Stimulated activated CD4-positive, alpha-beta T cell treated with anti-CD3 and anti-CD28 coated beads, TNF-alpha, amount 100 ng/mL, for 24 hours (primary cell): ENCODE measurements at places on chromosomes 5 and 9.

DNA sequence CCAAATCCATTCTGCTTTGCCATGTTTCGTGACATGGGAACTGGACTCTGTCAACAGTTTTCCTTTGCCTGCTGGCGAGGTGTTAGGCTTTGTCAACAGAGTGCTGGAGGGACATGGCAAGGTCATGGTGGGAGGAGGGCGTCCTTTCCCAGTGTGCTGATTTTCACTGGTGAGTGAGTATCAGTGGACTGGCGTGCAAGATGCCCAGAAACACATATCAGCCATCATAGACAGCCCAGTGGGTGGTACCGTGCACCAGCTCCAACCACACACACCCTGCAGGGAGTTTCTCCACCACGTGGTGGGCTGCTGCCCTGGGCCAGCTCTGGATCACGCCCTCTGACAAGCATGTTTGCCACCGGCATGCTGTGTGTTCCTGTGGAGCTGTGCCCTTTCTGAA is 50.0 kb upstream of the ABL1 start:
- no peak for DNase-seq

DNA sequence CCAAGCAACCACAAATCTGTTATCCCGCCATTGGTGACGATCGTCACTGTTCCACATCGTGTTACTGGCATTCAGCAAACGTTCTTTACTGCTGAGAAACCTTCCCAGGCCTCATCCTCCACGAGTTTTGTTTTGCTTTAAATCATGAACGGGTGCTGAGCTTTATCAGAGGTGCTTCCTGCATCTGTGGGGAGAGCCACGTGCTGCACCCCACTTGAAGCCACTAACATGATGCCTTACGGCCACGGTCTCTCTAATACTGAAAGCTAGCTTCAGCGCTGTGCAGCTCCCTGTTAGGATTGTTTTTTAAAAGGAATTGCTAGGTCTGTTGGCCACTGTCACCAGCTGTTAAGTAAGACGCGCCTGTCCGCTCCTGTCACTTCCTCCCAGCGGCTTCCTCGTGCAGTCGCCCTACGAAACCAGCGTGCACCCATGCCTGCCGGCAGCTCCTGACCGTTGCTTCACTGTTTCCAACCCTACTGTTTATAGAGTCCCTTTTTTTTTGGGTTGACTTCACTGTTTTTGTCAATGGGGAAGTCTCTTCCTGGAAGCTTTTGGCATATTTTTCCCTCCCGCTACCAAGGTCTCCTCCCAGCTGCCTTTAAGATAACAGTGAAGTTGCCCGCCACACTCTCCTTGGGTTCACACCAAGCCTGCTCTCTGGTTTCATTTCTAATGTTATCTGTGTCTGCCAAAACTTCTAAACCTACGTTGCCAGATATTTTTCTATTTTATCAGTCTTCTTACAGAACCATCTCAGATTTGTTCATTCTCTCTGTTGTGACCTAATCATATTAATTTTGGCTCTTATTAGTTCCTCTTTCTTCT is 20.3 kb downstream of the LPCAT1 start:
- no peak for DNase-seq

- no peak for DNase-seq
These were observed 28.0 kb upstream of the FAM240B start for GRCh38 chr9:38747941-38748340.

GRCh38 chr9:114339130-114339908 is 9.7 kb downstream of the ORM2 start:
- peak; percentile 20 for DNase-seq

DNA sequence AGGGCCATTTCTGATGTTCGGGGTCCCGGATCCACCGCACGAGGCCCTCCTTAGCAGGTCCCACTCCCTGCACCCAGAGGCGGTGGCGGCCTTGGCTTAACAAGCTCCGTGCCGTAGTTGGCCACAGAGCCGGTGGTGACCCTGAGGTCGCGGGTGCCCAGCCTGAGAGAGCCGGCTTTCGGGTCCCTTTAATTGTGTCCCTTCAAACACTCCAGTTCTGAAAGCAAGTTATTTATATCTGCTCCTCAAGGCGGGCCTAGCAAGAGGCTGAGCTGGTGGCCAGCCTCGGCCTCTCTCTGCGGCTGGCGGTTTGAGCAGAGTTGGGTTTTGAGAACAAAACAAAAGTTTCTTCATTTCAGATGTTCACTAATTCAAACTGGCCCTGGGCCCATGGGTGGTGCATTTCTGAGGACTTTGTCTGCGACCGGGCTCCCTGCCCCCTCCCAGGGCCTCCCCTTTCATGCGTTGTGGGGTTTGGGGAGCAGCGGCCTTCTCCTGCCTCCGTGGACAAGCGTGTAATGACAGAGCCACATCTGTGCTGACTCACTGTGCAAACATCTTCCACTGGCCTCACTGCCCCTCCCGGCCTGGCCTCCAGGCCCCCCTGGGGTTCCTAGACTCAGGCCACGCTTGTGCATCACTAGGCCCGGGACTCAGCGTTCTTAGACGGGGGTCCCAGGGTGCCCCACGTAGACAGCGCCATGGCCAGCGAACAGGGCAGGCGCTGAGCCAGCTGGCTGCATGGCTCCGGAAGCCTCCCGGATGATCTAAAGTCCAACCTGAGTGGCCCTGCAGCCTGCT is 49.4 kb upstream of the COL5A1 start:
- no peak for DNase-seq

DNA sequence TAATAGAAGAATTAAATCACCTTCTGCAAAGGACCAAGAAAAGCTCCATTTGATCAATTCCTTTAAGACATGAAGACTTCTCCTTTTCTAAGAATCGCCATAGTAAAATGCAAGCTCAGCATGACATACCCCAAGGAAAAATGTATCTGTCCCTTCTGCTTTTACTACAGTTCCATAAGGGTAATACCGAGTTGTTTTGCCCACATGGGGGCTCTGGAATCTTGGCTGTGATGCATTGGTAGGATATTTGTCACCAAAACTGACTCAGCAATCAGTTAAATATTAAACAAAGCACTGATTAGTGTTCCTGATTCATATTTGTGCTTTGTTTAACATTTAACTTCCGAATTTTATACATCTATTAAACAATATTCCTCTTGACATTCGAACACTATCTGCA is 24.3 kb upstream of the KCNIP1 start:
- DNase-seq = no peak

DNA sequence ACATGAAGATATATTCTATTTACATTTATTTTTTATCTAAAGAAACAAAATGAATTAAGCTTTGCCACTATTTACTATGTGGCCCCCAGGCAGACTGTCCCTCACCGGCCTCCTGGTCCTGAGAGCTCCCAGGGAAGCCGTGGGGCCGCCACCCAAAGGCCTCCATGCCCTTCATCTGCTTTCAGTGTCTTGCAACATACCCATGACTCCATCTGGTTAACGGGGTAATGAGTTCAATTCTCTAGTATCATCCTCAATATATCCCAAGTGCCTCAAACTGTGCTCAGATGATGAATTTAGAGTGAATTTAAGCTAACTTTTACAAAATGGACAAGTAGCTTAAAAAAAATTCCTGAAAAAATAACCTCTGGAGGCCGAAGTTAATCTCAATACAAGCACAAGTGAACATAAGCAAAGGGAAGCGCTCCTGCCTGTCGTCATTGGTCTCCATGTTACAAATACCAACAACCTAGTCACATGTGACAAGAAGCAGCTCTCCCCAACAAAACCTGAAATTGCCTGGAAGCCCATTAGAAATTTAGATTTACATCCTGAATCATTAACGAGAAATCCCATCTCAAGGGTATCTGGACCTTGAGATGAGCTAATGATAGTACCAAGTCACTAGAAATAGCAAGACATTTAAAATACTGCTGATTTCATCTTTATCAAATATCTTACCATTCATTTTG is 26.1 kb downstream of the DAP start:
- no peak for DNase-seq

- no peak for DNase-seq
These were observed 219.0 kb upstream of the CDH12 start for GRCh38 chr5:23072179-23072578.

DNA sequence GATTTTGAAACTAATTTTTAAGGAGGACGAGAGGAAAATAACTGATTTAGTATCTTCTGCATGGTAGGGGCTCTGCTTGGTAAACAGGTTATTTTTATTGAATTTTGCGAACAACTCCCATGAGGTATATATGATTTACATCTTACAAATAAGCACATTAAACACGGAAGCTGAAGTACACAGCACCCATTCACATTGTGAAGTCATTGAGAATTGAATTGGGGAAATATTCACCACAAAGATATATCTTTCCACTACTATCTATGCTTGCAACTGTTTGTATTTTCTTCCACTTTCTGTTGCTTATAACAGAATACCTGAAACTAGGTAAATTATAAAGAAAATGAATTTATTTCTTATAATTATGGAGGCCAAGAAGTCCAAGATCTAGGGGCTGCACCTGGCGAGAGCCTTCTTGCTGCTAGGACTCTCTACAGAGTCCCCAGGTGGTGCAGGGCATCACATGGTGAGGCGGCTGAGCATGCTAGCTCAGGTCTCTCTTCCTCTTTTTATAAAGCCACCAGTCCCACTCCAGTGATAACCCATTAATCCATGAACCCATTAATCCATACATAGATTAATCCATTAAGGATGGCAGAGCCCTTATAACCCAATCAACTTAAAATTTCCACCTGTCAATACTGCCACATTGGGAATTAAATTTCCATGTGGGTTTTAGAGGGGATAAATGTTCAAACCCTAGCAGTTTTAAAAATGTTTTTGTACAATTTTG is 79.0 kb upstream of the ZNF608 start:
- no peak for DNase-seq

DNA sequence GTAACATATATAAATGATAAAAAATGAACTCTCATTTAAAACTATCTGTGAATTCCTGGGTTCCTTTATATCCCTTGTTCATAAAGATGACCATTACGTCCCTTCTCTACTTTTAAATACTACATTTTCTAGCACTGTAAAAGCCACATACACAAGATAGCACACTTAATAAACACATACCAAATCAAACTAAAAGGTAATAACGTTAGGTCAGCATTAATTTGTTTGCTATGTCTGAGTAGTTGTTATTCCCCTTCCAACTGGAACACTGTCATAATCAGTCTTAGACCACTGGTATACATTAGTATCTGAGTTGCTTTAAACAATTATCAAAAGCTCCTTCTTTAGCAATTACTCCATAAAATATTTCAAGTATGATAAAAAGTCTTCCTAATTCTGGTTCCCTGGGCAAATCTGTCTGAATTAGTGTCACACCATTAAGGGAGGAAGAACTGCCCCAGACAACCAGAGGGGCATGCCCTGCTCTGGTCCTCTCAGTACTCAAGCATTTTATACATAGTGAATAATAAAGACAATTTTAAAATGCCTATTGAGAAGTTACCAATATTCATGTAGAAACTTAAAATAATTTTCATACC is 98.1 kb downstream of the RAPGEF6 start:
- no peak for DNase-seq

DNA sequence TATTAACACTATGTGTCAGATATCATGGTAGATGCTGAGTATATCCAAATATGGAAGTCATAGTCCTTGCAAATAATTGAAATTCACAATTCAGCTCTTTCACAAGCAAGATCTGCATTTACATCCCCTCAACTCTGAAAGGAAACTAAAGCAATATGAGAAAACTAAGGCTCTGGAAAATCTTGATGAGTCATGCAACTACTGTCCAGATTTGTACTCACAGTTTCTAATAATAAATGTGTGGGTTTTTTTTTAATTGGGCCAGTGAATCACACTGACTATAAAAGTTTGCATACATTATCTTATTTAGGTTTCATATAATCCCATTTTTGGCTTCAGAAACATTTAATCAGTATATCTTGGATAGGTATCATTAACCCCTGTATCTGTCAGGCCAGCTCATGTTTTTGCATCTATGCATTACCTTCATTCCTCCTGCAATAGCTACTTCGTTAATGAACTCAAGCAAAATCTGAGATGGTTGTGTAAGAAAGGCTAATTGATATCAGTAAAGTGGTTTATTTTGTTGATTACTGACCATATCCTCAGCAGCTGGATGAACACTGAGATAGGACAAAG is 58.7 kb upstream of the PRR16 start:
- DNase-seq = no peak

GRCh38 chr5:176822041-176822792 is 11.9 kb downstream of the UNC5A start:
- DNase-seq = no peak

DNA sequence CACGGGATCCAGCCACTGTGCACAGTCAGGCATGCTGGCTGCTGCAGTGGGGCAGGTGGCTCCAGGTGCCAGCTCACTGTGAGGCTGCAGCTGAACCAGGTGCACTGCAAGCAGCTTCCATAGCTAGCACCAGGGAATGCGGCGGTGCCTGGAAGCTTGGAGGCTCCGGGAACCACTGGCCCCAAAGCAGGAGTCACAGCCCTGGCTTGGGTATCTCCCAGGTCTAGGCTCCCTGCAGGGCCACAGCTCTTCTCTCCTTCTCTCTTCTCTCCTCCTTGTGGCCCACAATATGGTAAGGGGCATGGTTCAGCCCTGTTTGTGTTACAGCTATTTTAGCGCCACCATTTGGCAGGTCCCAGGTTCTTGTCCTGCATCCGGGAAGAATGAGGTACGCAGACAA is 6.7 kb upstream of the MTMR12 start:
- DNase-seq = no peak

DNA sequence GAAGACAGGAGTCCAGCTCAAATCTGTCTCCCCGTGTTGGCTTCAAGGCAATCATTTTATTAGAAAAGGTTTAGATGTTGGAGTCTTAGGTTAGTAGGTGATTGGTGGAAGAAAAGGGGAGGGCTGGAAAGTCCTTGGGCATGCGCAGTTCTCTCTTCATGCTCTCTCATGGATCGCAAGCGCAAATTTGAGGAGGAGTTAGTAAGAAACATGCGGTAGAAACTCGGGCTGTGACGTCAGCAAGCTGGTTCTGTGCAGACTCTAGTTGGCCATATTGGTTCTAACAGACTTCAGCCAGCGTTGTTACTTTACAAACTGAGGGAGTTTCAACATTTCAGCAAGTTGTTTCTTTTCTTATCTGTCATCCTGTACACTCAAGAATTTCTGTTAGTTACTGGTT is 392.2 kb downstream of the CDK5RAP2 start:
- no peak for DNase-seq

- peak; percentile 67 for DNase-seq
These were observed 849 bp upstream of the MGAT1 start for GRCh38 chr5:180803181-180804128.

- no peak for DNase-seq
These were observed 16.9 kb downstream of the ZNF618 start for GRCh38 chr9:113892861-113893491.

GRCh38 chr5:131212471-131213021 is 41.8 kb downstream of the LYRM7 start:
- DNase-seq = no peak
